ENCODE measurements at places on chromosomes 12 and 14.

GRCh38 chr12:45634273-45634917 is 95.1 kb upstream of the ARID2 start:
- DNase-seq, result no peak

GRCh38 chr12:131793243-131794022 is 34.8 kb upstream of the MMP17 start:
- DNase-seq, result no peak

- no peak for DNase-seq
These were observed 219.5 kb upstream of the TMEM132C start for GRCh38 chr12:128047266-128048060.

DNA sequence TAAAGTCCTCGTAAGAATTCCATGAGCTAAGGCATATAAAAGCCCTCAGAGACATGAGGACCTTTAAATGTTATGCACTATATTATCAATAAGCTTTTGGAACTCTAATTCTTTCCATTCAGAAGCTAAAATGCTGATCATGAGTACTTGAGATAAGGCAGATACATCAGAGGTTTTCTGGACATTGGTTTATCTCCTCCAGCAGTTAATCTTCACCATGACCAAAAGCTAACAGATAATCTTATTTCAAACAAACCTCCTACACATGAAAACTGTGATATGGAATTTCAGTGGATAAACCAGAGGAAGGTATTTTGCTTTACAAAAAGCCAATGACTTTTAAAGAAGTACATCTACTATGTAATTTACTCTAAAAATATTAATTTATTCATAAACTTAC is 97.9 kb upstream of the BBS10 start:
- no peak for DNase-seq

DNA sequence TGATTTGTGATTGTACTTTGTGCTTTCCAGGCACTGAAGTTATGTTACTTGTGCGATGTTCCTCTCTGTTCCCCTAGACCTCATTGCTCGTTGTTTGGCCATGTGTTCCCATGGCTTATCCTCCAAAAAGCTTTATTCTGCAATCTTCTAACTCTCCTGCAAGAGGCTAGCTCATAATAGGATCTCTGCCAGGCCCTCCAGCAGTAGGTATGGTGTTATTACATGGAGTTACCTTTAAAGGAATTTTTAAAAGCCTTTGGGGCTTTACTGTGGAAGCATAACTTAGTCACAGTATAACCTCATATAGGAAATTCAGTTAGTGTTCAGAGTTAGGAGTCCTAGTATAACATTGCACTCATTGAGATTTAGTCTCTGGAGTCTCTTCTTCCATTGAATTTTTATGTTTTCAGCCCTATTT is 292.3 kb downstream of the RAD51B start:
- no peak for DNase-seq

GRCh38 chr12:101414533-101415119 is 7.1 kb upstream of the ARL1 start:
- no peak for DNase-seq

DNA sequence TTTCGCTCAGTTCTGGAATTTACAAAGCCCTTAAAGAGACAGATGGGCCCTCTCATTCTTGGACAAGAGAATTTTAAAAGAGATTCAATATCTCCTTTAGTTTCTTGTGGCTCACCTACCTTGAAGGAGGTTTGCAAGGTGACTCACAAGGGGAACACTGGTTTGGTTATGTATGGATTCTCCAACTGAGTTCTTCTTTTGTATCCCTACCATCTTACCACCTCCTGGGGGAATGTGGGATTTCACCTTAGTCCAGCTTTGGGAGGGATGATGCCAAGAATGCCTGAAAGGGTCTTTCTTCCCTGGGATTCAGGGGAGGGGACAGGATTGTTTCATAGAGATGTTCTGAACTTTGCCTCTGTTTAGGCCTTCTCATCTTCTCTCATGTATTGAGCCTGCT is 3.7 kb downstream of the PPP4R4 start:
- DNase-seq, result no peak

- DNase-seq, result no peak
These were observed 172.8 kb downstream of the DAD1 start for GRCh38 chr14:22416193-22416592.
